H7 (cell line): ENCODE measurements at places on chromosomes 11 and 22. TPM values are rescaled to one million over a fixed set of nuclear protein-coding genes. Genes with fewer than 3 reads are reported as not detected.

GRCh38 chr11:104650234-104650633, 248.0 kb downstream of the CASP12 start:
- no peak for DNase-seq

- DNase-seq: no peak
These were observed 10.3 kb upstream of the FADD start for GRCh38 chr11:70192666-70193410.

GRCh38 chr22:28918550-28919271, 35.3 kb downstream of the ZNRF3 start:
- DNase-seq: no peak

GRCh38 chr11:62554387-62555167, 8.0 kb upstream of the AHNAK start:
- no peak for DNase-seq

GRCh38 chr11:6719576-6719975, 36.4 kb upstream of the MRPL17 start:
- no peak for DNase-seq

DNA sequence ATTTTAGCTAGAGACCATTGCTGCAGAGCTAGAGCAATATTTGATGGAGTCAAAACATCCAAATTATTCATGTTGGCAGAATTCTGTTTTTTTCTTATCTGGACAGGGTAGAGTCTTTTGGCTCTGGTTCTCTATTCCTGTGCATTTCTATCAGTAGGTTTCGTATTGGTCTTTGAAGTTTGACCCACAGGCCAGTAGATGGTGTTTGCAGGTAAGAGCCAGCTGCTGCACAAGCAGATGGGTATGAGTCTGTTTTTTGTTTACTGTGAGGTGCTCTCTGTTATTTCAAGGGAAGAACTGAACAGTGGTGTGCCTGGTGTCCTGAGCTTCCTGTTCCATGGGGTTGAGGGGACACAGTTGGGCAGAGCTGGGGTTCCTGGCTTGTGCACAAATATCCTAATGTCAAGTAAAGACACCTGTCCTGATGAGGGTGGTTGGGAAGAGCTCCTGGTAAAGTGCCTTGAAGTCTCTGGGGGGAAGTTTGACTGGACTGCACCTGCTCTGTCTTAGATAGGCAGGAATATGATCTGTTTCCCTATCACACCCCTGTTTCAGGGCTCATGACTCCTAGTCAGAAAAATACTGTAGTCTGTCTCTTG, 34.0 kb upstream of the SLC22A25 start:
- DNase-seq: peak; percentile 6

DNA sequence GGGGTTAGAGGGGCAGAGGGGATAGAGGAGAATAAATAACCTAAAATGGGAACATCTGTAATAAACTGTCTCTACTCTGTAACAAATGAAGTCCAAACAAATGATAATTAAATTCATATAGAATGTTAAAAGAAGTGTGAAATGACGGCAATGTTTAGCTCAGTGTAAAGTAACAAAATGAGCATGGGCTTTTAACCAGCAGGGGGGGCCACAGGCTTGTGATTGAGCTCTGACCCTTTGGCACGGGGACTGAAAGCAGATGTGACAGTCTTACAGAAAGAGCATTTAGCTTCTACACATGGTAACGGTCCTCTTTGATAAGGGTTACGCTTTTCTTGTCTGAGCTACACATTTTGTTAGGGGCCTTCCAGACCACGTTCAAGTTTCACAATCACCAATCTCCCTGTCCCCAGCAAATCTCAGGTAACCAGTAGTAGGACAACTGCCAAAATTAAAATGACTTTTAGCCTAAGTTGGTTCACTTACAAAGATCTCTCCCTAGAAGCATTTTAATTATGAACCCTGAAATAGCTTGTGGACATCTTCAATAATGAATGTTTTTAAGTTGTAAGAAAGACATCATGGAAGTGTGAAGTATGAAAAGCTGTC, 262.5 kb downstream of the DCDC1 start:
- peak; percentile 22 for DNase-seq

GRCh38 chr11:124740277-124740882, 638 bp downstream of the NRGN start:
- DNase-seq: peak; percentile 69

GRCh38 chr22:24140357-24140756, 40.9 kb upstream of the SUSD2 start:
- DNase-seq: no peak

GRCh38 chr22:28882545-28882877, 861 bp upstream of the ZNRF3 start:
- DNase-seq: peak; percentile 39

- no peak for DNase-seq
These were observed 5.9 kb upstream of the RTCB start for GRCh38 chr22:32417906-32418305.

GRCh38 chr11:16881074-16881709, 133.0 kb downstream of the PLEKHA7 start:
- DNase-seq: peak; percentile 40

GRCh38 chr11:93476796-93477195, 66.4 kb downstream of the SMCO4 start:
- no peak for DNase-seq

- DNase-seq: no peak
These were observed 20.3 kb upstream of the MICAL2 start for GRCh38 chr11:12090061-12090591.

DNA sequence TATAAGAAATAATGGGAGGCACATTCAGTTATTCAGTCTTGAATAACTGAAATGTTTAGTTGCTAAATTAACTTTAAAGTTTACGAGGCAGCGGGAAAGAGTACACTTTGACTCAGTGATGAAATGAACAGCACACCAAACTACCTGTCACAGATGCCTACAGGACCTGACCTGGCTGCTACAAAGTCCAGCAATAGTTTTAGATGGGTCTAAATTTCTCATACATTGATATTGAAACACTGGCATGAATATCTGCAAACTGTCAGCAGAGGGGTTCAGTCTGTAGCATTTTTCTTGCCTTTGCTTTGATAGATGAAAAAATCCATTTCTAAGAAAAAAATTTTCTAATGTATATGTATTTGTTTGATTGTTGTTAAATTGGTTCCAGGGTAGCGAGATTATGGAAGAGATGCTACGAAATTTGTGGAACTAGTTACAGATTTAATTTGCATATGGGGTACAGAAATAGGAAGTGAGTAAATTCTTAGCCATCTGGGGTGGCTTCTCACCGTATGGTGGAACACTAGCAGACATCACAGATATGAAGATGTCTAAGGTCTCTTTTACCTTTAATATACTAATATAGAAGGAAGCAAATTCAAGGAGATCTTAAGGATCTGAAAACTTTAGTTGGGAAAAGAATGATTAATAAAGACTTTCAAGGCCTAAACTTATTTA, 20.8 kb upstream of the GAB2 start:
- DNase-seq: no peak

Gene SYT7
- 3.6 and 4.8 TPM in 2 replicates for total RNA-seq

Gene GAL
- total RNA-seq: 192 and 226 TPM in 2 replicates

Gene VPREB1
- not detected in 2 replicates for total RNA-seq

Gene SCGB2A2
- total RNA-seq: not detected in 2 replicates

Gene HDHD5
- 127 and 142 TPM in 2 replicates for total RNA-seq

Gene CSNK2A3
- 1.6 and 2.5 TPM in 2 replicates for total RNA-seq
